ENCODE measurements at places on chromosomes 7 and 10.

GRCh38 chr7:151378496-151379192 lies 31.2 kb downstream of the WDR86 start:
- no peak for DNase-seq

DNA sequence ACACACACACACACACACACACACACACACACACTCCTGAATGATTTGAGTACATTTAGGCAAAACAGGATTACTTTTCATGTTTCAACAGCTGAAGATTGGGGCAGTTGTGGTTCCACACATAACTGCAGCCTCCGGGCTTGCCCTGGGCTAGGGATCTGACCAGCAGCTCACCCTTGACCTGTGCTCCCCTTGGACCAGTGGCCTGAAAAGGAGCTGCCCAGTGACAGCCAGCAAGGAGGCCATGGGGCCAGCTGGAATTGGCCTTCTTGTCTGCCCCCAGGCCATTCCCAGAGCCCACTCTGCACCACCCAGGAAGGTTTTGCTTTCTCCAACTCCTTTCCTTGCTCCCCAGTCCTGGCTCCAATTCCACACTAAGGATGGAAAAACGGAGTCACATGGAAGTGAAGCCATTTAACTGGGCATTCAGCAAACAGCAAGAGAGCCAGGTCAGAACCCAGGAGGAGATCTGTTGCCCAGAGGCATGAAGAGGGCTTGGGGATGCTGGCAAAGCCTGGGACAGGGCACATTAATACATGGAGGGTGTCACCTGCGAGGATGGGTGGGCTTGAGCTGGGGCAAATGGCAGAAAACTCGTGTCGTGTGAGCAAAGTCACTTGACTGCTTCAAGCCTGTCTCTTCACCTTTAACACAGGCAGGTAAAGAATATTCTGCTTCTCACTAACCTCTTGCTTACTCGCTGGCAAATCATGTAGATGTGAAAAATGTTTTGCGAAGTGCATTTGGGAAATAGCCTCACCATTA lies 61.5 kb upstream of the GDF10 start:
- no peak for DNase-seq

DNA sequence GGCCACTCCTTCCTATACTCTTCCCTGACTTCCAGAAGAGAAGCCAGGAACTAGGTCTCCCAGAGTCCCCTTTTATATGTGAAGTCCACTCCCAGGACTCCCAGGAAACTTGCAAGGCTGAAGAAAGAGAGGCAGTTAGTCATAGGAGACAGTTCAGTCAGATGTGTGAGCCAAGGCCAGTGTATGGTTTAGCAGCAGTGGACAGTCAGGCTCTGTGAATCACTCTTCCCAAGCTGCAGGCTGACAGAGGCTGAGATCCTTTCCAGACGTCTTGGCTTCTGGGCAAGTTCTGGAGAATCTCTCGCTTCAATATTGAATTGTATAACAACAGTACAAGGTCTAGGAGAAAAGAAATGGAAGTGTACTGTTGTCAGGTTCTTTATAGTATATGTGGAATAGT lies 26.9 kb downstream of the BLVRA start:
- no peak for DNase-seq

DNA sequence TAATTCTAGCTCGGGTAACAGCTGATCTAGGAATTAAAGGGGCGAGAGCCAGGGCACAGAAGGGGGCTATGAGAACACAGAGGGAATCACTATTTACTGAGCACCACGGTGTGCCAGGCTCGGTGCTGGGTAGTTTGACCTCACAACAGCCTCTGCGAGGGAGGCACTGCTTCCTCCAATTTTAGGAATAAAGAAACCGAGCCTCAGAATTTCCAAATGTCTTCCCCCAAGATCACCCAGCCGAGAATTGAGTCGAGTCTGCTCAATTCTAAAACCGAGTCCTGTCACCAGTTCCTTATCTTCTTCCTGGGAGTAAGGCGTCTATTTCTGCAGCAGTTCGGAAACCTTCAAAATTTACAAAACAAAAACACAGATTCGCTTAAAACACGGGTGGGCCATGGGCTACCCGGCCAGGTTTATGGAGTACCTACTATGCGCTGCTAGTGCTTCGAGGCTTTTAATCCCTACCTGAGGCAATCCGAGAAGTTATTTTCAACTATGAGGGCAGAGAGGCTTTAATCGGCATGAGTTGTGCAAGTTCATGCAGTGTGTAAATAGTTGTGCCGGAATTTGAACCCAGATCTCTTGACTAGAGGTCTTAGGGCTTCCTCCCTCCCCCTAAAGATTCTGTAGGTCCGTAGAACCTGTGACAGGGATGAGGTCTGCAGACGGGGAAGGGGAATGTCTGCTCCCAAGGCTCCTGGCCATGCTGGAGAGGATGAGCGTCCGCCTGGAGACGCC lies 872 bp upstream of the HMX2 start:
- DNase-seq: no peak

GRCh38 chr7:130891254-130892094 lies 157.5 kb upstream of the KLF14 start:
- no peak for DNase-seq

- DNase-seq: no peak
These were observed 225.9 kb downstream of the TRIL start for GRCh38 chr7:28732071-28732869.

DNA sequence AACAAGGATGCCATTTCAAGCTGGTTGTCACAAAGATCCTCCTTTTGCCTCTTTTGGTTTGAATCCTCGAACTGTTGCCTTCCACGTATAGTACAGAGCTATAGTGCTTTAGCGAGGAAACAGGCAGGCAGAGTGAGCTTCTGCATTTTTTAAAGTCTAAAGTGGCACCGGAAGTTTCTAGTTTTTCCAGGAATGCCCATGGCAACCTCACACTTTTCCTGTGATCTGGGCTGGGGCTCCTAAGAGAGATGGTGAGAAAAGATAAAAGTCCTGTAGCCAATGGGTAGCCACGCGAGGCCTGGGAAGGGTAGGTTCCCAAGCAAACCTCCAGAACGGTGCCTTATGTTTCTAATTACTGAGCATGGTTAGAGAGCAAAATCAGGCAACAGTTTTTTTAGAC lies 76.7 kb downstream of the CALD1 start:
- DNase-seq: no peak

GRCh38 chr7:110157631-110158362 lies 933.1 kb upstream of the LRRN3 start:
- no peak for DNase-seq

DNA sequence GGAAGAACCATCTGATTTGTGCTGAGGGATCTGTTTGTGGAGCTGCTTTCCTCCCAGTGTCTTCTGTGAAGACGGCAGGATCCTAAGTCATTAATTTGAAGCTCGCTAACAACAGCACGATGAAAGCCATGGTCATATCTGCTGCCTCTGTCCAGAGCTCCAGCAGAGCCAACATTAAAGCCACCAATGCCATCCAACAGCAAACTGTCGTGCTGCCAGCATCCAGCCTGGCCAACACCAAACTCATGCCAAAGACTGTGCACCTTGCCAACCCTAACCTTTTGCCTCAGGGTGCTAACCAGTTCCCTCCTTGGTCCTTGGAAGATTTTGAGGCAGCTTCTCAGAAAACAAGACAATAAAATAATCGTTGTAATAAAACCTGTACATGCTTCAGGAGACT lies 36.2 kb downstream of the HTR5A start:
- DNase-seq: no peak

DNA sequence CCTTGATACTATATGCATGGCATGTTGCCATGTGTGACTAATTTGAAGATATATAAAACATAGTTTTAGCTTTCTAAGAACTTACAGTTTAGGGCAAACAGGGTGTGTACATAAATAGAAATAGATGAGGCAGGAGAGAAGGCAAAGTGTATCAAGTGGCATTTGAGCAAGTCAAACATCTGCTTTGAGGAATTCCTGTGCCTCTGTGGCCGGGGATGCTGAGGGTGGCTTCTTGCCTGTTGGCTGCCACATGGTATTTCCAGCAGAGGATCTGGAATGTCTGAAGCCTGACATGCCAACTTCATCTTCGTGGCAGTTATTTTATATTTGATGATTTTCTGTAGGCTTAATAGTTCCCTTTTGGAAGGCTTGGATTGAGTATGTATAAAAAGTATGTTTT lies 6.0 kb downstream of the SSBP1 start:
- no peak for DNase-seq

DNA sequence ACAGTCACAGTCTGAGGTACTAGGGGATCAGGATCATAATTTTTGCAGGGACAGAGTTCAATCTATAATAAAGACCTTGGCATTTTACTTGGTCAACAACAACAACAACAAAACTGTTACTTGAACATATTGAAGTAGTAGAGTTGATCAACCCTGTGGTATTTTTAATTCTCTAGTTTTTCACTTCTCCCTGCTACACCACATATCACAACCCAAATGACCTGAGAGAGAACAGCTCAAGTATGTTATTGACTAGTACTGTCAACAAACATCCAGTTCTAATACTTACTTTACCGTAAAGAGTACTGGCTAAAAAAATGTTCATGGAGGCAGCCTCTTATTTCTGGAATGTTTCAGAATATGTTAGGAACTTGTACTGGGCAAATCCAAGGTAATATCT lies 90.5 kb upstream of the FAM3C start:
- no peak for DNase-seq

DNA sequence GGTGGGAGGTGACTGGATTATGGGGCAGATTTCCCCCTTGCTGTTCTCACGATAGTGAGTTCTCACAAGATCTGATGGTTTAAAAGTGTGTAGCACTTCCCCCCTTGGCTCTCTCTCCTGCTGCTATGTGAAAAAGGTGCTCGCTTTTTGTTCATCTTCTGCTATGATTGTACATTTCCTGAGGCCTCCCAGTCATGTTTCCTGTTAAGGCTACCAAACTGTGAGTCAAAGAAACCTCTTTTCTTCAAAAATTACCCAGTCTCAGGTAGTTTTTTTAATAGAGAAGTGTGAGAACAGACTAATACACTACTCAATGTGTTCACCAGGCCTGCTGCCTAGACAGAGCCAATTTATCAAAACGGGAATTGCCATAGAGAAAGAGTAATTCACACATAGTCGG lies 49.7 kb downstream of the SDHAF3 start:
- no peak for DNase-seq

GRCh38 chr10:125415006-125415633 lies 254.8 kb upstream of the CTBP2 start:
- DNase-seq: no peak

- no peak for DNase-seq
These were observed 269.0 kb downstream of the DIP2C start for GRCh38 chr10:420154-421121.

- DNase-seq: no peak
These were observed 397.8 kb downstream of the AUTS2 start for GRCh38 chr7:69996121-69996520.

DNA sequence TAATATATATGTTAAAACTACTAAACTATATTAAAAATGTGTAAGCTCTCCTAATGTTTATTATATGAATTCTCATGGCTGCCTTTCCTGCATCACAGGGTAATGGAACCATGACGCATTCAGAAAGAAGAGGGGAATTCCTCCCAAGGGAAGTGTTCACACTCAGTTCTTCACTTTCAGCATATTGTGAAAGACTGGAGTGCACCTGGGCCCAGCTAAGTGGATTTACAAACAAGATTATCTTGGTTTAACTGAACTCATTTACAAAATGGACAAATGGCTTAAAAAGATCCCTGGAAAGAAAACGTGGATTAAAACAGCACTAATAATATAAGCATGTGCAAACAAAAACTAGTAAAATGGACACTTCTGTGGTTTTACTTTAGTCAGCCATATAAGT lies 149.8 kb downstream of the DOCK4 start:
- no peak for DNase-seq

DNA sequence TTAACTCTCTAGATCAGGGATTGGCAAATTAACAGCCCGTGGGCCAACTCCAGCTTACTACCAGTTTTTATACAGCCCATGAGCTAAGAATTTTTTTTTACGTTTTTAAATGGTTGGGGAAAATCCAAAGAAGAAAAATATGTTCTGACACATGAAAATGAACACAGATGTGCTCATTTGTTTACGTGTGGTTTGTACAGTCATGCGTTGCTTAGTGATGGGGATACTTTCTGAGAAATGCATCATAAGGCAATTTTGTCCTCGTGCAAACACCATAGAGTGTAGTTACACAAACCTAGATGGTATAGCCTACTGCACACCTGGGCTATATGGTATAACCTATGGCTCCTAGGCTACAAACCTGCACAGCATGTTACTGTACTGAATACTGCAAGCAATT lies 8.3 kb upstream of the SMKR1 start:
- no peak for DNase-seq

DNA sequence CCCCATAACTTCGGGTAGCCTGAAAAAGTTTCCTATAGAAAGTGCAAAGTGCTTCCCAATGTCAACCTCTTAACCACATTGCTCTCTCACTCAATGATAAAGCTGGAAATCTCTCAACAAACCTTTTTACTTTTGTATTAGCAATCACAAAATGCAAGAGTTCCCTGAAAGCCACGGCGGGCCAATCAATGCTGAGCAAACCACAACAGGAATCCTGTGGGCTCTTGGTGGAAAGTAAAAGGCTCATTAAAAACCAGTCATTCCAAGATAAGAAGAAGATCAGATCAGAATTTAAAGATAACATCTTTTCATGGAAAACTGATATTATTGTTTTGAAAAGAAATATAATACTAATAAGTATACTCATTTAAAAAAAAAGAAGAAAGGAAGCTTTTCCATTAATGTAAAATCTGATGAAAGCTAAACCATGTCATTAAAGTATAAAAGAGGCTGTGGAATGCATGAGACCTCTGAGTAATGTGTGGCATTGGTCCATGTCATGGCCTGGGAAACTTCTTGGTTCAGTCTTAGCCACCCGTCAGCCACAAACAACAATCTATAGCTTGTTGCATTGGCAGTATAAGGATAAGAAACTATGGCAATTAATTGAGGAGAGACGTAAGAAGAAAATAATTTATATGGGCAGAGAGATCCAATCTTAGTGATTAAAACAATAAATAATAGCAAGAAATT lies 1066.1 kb upstream of the SORCS1 start:
- DNase-seq: no peak

DNA sequence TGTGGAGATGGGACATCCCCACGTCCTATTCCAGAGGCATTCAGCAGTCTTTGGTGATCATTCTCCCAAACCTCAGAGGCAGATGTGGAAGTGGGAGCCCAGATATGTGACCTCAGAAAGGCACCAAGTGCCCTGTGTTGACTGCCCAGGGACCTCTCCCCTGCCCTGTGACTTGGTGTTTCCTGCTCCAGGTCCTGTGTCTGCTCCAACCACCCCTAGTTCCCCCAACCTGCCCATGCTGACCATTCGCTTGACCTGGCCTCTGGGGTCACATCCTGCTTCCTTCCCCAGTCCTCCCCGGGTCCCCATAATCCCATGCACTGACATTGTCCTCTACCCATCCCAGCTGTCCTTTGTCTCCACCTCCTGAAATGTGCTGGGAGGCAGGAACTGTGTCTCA lies 7.6 kb downstream of the CYP26A1 start:
- DNase-seq: no peak

- DNase-seq: no peak
These were observed 68.2 kb downstream of the GALNT11 start for GRCh38 chr7:152093717-152094116.

GRCh38 chr10:127612-128432 lies 7.4 kb upstream of the ZMYND11 start:
- DNase-seq: no peak

DNA sequence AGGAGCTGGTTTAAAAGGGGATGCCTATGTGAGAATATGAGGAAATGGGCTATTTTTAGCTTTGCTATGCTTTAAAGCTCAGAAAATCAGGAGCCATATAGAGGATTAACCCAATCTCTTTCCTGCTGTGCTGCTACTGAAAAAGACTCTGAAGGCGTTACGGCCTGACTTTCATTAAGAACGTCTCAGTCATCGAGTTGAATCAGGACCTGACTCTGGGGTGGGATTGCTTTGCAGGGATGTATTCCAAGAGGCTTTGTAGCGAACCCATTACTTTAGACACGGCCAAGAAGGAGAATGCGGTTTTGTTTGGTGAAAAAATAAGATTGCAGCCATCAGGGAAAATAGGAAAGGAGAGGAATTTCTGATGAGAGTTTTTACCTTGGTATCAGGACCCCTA lies 426.9 kb downstream of the CCSER2 start:
- DNase-seq: no peak

Measured in stimulated activated CD8-positive, alpha-beta memory T cell treated with anti-CD3 and anti-CD28 coated beads, Interleukin-7, amount 100 ng/mL, for 1 hour (primary cell).